ENCODE measurements at places on chromosomes 6 and 20. TPM values are rescaled to one million over a fixed set of nuclear protein-coding genes. Genes with fewer than 3 reads are reported as not detected.

Gene ADAT2
- 27.0 TPM for total RNA-seq

DNA sequence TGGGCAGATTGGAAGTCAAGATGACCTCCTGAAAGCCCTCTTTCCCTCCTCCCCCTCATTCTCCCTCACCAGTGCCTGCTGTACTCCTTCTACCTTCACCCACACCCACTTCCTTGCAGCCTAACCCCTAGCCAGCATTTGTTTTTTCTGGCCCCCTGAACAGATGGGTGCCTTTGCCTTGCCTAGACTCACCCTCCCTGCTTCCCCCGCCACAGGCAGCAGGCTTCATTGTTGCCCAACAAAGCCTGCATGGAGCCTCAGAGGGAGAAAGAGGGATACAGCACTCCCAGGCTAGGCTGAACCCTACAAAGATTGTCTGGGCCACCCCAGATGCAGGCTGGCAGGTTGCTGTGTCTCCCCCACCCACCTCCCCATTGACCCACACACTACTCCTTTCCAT lies 2.7 kb downstream of the MOCS1 start:
- H3K36me3 ChIP-seq, result no peaks in the 10 kb centered on the region
- H3K4me1 ChIP-seq, result peaks cover 5% of the 10 kb centered on the region
- H3K27ac ChIP-seq, result no peak overlapping the region
- DNase-seq, result no peak

GRCh38 chr20:40319741-40320516 lies 369.1 kb downstream of the MAFB start:
- H3K27me3 ChIP-seq, result no peaks in the 10 kb centered on the region
- H3K4me3 ChIP-seq, result no peak overlapping the region
- H3K4me1 ChIP-seq, result no peaks in the 10 kb centered on the region
- no peak for DNase-seq
- H3K27ac ChIP-seq, result no peak overlapping the region
- no peaks in the 10 kb centered on the region for H3K36me3 ChIP-seq

GRCh38 chr6:90397929-90398674 lies 101.5 kb upstream of the BACH2 start:
- H3K27me3 ChIP-seq, result no peaks in the 10 kb centered on the region
- H3K4me1 ChIP-seq, result peaks cover 52% of the 10 kb centered on the region

Measured in activated naive CD8-positive, alpha-beta T cell treated with anti-CD3 and anti-CD28 coated beads, Interleukin-2, amount 10 ng/mL, durations not matched to agents 7 days and 5 days (primary cell).